ENCODE measurements at places on chromosomes 4 and X.

GRCh38 chr4:158302076-158302866 lies 92.0 kb downstream of the TMEM144 start:
- DNase-seq, result no peak

DNA sequence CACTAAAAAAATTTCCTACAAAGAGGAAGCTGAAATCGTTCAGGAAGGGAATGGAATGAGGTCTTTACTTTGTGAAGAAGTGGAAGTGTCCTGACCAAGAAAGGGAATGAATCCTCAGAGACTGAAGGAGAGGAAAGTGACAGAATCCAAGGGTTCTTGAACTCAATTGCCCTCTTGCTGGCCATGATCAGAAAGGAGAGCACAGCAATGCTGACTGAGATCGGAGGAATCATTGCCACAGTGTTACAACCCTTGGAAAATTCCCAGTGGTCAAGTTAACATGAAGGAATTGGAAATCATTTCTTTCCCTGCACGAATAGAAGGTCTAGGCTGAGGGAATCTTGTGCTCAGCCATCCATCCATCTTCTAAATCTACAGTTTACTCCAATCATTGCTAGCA lies 190.0 kb upstream of the NEIL3 start:
- DNase-seq, result no peak

DNA sequence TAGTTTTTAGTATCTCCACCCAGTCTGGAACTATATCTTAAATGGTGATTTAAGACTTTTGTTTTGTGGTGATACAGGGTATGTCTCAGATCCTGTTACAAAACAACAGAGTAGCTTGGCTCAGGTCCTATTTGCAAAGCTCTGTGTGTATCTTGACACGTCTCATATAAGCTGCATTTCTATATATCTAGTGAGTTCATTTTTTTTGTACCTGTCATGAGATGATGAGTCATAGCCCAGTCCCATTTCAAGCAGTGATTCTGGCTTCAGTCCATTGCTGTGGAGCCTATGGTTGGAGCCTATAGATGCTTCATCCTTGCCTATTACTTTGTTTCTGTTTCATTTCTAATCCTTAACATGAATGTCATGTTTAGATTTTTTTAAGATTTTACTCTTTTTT lies 23.0 kb downstream of the GRXCR1 start:
- no peak for DNase-seq

- DNase-seq, result no peak
Measured at GRCh38 chr4:184382189-184382846, 92.0 kb downstream of the IRF2 start.

- DNase-seq, result no peak
Measured at GRCh38 chr4:47930971-47931804, 16.8 kb upstream of the NFXL1 start.

GRCh38 chrX:121103381-121103780 lies 56.0 kb downstream of the GLUD2 start:
- peak; percentile 11 for DNase-seq

GRCh38 chr4:76016393-76016792 lies 6.9 kb downstream of the CXCL10 start:
- DNase-seq, result no peak

DNA sequence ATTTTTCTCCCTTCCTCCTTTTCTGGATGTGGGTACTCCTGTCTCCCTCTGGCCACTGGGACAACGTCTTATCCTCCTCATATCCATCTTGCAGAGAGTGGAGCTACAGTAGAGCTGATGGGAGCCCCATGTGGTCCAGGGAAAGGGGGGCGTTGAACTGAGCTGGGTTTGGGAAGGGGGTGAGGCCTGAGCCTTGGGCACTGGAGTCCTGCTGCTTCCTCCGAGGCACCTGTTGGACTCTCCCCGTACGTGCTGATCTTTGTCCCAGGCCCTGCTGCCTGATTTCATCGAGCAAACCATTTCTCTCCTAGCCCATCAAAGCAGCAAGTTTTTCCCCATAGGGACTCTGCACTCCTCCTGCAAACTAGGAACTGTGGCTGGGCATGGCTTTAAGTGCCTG lies 94.3 kb downstream of the STOX2 start:
- DNase-seq, result no peak

GRCh38 chr4:75229806-75230570 lies 284.2 kb downstream of the RCHY1 start:
- DNase-seq, result no peak
